G401 (cell line): ENCODE measurements at places on chromosomes 5 and 9.

DNA sequence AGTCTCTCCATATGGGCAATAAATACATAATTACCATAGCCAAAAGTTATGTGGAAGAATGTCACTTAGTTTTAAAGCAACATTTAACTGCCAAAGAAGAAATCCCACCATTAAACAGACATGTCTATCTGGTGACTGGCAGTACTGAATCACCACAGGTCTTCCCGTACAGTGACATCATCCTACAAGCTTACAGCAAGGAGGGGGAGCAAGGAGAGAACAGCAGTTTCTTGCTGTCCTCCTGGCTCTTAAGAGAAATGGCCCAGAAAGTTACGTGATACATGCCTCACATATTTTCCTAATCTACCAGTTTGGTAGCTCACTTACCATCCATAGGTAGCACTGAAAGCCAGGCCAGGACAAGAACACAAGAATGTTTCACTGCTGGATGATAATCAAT lies 671.0 kb downstream of the DMRTA1 start:
- DNase-seq, result no peak

DNA sequence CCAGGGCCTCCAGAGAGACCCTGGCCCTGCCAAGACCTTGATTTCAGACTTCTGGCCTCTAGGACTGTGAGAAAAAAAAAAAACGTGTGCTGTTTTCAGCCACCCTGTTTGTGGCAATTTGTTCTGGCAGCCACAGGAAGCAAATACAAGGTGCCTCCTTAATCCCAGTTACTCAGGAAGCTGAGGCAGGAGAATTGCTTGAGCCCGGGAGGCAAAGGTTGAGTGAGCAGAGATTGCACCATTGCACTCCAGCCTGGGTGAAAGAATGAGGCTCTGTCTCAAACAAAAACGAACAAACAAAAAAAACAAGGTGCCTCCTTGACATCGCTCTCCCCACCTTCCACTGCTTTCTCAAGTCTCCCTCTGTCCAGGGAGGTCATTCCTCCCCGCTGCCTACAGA lies 98.0 kb downstream of the GABBR2 start:
- no peak for DNase-seq

DNA sequence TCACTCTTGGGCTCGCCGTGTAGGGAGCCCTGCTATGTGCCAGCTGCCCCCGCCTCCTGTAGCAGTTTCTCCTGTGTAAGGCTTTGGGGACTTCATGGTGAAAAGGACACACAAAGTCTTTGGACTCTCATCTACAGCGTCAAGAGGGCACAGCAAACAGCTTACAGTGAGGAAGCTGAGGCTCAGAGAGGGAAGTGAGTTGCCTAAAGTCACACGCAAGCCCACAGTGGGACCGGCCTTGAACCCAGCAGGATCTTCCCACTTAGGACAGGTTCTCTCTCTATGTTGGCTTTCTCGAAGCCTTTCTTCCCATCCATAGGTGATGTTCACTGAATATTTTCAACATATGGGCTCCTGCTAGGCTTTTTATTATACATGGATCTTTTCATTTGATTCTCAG lies 9.8 kb upstream of the PRRX2 start:
- DNase-seq, result no peak

- DNase-seq, result no peak
Observed at GRCh38 chr9:110143485-110143884, 64.5 kb downstream of the C9orf152 start.

DNA sequence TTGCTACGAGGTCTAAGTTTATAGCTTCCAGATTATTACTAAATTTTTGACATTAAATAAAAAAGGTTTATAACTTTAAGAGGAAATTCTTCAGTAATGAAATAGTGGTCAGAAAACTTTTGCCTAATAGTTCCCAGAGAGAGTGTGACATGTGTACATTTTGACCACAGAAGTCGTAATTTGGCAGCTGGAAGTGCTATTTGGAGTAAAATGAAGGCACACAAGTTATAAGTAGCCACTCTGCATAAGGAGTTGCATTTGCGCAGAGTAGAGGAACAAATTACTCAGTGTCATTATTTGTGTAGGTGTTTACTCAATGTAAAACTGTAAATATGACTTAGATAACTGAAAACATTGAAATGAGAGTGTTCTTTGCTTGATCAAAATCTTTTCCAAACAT lies 408.4 kb downstream of the CCDC171 start:
- no peak for DNase-seq

DNA sequence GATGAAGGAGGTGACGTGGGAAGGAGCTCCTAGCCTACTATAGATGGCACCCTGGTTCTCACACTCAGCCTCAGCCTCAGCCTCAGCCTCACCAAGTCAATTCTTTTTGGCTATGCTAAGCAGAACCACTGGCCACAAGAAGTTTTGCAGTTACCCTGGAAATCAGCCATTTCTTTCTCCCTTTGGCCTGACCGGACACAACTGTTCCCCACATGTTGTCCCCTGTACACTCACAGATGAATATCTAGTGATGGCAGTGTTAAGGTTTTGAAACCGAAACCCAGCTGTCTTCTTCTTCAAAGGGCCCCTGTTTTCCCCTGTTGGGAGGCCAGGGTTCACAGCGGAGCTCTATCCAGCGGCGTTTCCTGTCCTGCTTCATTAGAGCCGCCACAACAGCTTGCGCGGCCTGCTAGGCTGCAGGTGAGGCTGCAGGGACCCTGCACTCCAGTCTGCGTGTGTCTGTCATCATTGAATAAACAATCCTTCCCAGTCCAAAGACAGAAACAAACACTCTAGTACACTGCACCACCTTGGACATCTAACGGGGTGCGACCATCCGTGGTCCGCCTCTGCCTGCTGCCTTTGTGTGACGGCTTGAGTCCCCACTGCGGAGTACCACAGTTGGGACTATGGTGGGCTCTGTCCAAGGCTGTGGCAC lies 250.5 kb downstream of the DENND1A start:
- DNase-seq, result no peak

- DNase-seq, result no peak
Observed at GRCh38 chr5:118775790-118776499, 212.4 kb downstream of the DTWD2 start.

DNA sequence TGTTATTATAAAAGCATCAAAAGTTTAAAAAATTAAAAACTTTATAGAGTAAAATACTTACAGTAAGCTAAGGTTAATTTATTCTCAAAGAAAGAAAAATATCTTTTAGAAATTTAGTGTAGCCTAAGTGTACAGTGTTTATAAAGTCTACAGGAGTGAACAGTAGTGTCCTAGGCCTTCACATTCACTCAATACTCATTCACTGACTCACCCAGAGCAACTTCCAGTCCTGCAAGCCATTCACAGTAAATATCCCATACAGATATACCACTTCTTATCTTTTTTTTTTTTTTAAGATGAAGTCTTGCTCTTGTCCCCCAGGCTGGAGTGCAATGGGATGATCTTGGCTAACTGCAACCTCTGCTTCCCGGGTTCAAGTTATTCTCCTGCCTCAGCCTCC lies 73.1 kb upstream of the FST start:
- no peak for DNase-seq

DNA sequence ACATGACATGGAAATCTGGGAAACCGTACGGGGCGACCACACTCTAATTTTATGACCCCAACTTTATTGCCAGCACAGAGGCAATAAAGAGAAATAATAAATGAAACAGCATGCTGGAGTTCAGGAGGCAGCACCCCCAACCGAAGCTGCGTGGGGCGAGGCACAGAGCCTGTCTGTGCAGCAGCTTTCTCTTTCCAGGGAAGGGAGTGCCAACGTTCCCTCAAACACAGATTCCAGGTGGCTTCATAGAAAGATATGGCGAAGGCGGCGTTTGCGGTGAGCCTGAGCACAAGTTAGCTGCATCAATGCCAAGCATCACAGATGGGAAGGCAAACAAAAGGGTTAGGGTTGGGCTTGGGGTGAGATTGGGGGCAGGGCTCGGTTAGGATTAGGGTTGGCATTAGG lies 114.8 kb downstream of the HSD17B3 start:
- DNase-seq, result no peak

- DNase-seq, result peak; percentile 78
Observed at GRCh38 chr9:132662152-132662945, 7.4 kb downstream of the DDX31 start.

DNA sequence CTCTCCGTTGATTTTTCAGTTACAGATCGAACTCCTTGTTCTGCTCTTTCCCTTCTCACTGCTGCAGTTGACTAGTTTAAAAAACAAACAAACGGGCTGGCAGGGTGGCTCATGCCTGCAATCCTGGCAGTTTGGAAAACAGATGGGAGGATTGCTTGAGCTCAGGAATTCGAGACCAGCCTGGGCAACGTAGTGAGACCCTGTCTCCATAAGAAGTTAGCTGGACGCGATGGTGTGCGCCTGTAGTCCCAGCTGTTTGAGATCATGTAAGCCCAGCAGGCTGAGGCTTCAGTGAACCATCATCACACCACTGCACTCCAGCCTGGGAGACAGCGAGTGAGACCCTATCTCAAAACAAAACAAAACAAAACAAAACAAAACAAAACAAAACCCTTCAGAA lies 51.4 kb upstream of the NCS1 start:
- no peak for DNase-seq
